Astrocyte (in vitro differentiated cells and primary cell): ENCODE measurements at places on chromosomes 5 and 9. TPM values are rescaled to one million over a fixed set of nuclear protein-coding genes. Genes with fewer than 3 reads are reported as not detected.
A peak's percentile ranks its signal among the peaks of the same experiment; 100 is the strongest.

GRCh38 chr9:25573281-25573680 is 105.0 kb downstream of the TUSC1 start:
- H3K4me3 ChIP-seq: no peak overlapping the region
- H3K36me3 ChIP-seq: no peaks in the 10 kb centered on the region

DNA sequence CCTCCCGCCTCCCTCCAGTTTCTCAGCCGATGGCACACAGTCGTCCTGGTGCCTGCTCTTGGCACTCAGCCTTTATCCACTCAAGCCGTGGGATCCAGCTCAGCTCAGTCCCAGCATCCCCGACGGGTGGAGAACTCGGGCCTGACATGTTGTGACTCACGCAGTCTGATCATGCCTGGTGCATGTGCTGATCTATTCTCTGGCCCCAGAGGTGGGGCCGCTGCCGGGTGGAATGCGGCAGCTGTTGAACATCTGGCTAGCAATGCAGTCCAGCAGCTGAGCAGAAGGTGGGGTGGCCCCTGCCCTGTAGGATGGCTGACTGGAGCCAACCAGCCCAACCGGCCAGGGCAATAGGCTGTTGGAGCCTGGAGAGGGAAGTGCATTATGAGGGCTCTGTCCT is 1.7 kb upstream of the AIF1L start:
- DNase-seq: no peak
- H3K27me3 ChIP-seq: peaks cover 23% of the 10 kb centered on the region
- peaks cover 8% of the 10 kb centered on the region for H3K4me1 ChIP-seq
- no peak overlapping the region for H3K27ac ChIP-seq
- no peaks in the 10 kb centered on the region for H3K36me3 ChIP-seq

DNA sequence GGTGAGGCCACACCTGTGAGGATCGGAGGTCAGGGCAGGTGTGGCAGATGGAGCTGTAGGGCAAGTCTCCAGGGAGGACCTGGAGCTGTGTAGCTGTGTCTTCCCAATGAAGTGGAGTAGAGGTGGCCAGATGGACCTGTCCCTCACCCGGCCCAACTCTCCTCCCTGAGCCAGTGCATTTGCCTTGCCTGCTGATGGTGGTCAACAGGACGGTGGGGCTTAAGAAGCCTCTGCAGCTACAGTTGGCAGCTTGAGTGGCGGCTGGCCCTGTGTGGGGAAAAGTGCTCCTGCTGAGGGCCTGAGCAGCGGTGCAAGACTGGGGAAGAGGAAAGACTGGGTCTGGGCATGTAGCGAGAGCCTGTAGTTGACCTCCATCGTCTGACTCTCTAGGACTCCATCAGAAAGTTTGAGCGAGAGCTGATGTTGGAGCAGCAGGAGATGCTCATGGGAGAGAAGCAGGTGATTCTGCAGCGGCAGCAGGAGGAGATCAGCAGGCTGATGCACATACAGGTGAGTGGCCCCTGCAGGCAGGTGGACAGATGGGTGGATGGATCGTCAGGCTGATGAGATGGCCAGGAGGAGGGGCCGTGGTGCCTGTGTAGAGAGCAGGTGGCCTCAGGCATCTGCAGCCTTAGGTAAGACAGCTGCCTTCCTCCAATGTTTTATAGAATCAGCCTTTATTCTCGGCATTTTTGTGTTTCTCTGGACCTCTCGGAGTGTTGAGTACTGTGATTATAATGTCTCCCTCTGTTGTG is 24.9 kb downstream of the PITX1 start:
- no peaks in the 10 kb centered on the region for H3K36me3 ChIP-seq
- H3K27ac ChIP-seq: no peak overlapping the region

GRCh38 chr9:117882171-117882570 is 178.0 kb downstream of the TLR4 start:
- H3K27me3 ChIP-seq: no peaks in the 10 kb centered on the region
- H3K27ac ChIP-seq: no peak overlapping the region
- H3K36me3 ChIP-seq: no peaks in the 10 kb centered on the region
- no peak overlapping the region for H3K4me3 ChIP-seq

DNA sequence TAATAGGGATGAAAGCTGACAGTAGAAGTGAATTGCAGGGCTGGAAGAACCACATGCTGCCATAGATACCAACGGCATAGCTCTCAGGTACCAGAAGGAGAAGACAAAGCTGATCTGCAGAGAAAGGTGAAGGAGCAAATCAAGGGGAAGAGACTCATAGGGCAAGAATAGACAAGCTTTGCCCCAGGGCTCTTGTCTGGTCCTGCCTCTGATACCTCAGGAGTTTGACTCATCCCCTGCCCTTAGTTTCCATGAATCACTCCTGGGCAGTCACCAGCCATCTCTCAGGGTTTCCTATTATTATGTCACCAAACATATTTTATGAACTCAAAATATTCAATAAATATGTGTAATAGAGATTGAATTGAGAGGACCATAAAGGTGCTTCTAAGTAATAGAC is 800.9 kb downstream of the DNAH5 start:
- H3K27ac ChIP-seq: no peak overlapping the region
- no peak for DNase-seq
- no peaks in the 10 kb centered on the region for H3K27me3 ChIP-seq
- H3K4me3 ChIP-seq: no peak overlapping the region
- no peaks in the 10 kb centered on the region for H3K4me1 ChIP-seq

DNA sequence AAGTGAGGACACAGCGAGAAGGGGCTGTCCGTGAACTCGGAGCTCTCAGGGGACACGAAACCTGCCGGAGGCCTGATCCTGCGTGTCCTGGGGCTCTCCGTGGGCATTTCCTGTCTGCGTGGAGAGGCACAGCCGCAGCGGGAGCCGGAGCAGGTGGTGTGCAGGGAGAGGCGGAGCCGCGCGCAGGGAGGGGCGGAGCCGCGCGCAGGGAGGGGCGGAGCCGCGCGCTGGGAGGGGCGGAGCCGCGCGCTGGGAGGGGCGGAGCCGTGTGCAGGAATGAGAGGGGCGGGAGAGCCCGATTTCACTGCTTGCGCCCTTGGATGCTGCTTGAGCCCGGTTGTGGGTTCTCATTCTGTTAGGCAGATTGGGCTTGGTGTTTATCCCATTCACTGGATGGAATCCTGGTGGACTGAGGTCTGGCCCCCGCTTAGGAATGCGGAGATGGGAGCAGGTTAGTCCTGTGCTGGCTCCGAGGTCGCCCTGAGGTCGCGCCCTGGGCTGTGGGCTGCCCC is 26.7 kb downstream of the NDUFS6 start:
- H3K36me3 ChIP-seq: peaks cover 2% of the 10 kb centered on the region
- no peak overlapping the region for H3K27ac ChIP-seq
- H3K4me1 ChIP-seq: no peaks in the 10 kb centered on the region
- no peak for DNase-seq

GRCh38 chr9:3906437-3907213 is 380.8 kb upstream of the RFX3 start:
- H3K27me3 ChIP-seq: no peaks in the 10 kb centered on the region
- no peak overlapping the region for H3K4me3 ChIP-seq
- peaks cover 3% of the 10 kb centered on the region for H3K36me3 ChIP-seq
- peak; percentile 97 for DNase-seq

DNA sequence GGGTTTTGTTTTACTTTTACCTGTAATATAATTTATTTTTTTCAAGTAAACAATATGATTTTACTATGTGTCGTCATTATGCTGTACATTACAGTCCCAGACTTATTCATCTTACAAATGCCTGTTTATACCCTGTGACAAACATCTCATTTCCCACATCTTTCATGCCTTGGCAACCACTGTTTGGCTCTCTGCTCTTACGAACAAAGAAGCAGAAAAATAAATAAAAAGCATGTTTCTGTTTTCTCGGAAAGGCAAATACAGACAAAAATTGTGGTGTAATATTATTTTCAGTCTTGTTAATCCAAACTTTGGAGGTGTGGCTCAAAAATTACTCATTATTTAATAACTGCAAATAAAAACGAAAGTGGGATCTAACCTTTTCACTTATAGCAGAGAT is 393.0 kb downstream of the CDH12 start:
- no peak overlapping the region for H3K27ac ChIP-seq
- no peak overlapping the region for H3K4me3 ChIP-seq
- no peaks in the 10 kb centered on the region for H3K27me3 ChIP-seq
- H3K36me3 ChIP-seq: no peaks in the 10 kb centered on the region

DNA sequence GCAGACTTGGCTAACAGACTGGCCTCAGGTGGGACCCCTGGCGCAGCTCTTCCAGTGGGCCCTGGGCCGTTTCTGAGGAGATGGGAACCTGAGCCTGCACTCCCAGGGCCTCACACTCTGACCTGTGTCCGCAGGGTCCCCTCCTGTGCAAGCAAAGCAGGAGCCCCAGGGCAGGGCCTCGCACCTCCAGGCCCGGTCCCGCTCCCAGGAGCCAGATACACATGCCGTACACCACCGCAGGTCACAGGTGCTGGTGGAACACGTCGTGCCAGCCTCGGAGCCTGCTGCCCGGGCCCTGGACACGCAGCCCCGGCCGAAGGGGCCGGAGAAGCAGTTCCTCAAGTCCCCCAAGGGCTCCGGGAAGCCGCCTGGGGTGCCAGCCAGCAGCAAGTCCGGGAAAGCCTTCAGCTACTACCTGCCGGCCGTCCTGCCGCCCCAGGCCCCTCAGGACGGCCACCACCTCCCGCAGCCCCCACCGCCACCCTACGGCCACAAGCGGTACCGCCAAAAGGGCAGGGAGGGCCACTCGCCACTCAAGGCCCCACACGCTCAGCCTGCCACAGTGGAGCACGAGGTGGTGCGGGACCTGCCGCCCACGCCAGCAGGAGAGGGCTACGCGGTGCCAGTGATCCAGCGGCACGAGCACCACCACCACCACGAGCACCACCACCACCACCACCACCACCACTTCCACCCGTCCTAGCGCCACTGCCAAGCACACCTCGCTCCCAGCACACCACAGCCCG is 29.2 kb downstream of the NKD2 start:
- peaks cover 2% of the 10 kb centered on the region for H3K27me3 ChIP-seq
- no peaks in the 10 kb centered on the region for H3K4me1 ChIP-seq
- no peaks in the 10 kb centered on the region for H3K36me3 ChIP-seq
- no peak overlapping the region for H3K4me3 ChIP-seq

DNA sequence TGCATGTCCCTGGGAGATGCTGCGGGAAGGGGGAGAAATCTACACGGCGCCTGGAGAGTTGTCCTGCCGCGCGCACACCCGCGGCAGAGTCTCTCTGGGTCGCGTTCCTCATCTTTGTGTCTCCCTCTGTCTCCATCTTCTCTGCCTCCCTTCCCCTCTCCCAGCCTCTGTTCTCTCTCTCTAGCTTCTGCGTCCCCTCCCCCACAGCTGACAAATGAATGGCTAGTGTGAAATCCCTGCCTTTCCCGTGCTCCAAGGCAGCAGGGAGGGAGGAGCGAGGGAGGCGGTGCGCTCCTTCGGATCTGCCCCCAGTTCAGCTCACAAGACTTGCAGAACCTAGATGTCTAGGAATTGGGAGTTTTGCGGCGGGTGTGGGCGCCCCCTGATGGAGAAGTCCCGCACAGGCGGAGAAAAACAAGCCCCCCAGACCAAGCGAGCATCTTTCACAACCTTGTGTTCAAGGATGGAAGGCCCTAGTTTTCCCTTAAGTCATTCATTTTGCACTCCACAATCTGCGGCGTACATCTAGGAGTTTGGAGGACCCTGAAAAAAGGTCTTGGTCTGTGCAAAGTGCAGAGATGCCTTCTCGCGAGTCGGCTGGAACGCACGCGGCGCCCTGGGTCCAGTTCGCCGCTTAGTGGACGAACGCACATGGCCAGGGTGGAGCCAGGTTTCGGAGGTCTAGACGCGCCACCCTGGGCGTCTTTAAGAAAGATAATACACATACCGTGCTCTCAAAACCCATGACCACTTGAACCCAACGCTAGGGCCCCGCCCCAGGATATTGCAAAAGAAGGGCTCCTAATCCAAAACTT is 2.0 kb downstream of the VCAN start:
- peaks cover under 1% of the 10 kb centered on the region for H3K27me3 ChIP-seq
- peak overlapping the region; percentile 94 for H3K4me3 ChIP-seq
- peak; percentile 97 for DNase-seq
- peaks cover 3% of the 10 kb centered on the region for H3K36me3 ChIP-seq
- peaks cover 21% of the 10 kb centered on the region for H3K4me1 ChIP-seq

GRCh38 chr5:4023753-4024335 is 428.2 kb downstream of the IRX1 start:
- H3K4me3 ChIP-seq: no peak overlapping the region
- H3K36me3 ChIP-seq: no peaks in the 10 kb centered on the region
- no peak for DNase-seq
- H3K4me1 ChIP-seq: no peaks in the 10 kb centered on the region
- no peaks in the 10 kb centered on the region for H3K27me3 ChIP-seq

- DNase-seq: peak; percentile 64
- H3K27ac ChIP-seq: no peak overlapping the region
- H3K4me1 ChIP-seq: no peaks in the 10 kb centered on the region
- H3K27me3 ChIP-seq: no peaks in the 10 kb centered on the region
- no peak overlapping the region for H3K4me3 ChIP-seq
Measured at GRCh38 chr9:106588626-106589025, 274.3 kb upstream of the ZNF462 start.

GRCh38 chr9:90274725-90275124 is 367.9 kb downstream of the DIRAS2 start:
- H3K27me3 ChIP-seq: no peaks in the 10 kb centered on the region
- H3K27ac ChIP-seq: no peak overlapping the region
- H3K4me1 ChIP-seq: no peaks in the 10 kb centered on the region
- no peaks in the 10 kb centered on the region for H3K36me3 ChIP-seq
- DNase-seq: no peak
- H3K4me3 ChIP-seq: no peak overlapping the region

GRCh38 chr5:39469777-39470415 is 45.1 kb upstream of the DAB2 start:
- peaks cover 16% of the 10 kb centered on the region for H3K4me1 ChIP-seq
- no peak overlapping the region for H3K4me3 ChIP-seq
- no peak overlapping the region for H3K27ac ChIP-seq
- DNase-seq: no peak
- H3K27me3 ChIP-seq: no peaks in the 10 kb centered on the region

- no peaks in the 10 kb centered on the region for H3K27me3 ChIP-seq
- no peaks in the 10 kb centered on the region for H3K36me3 ChIP-seq
- H3K4me1 ChIP-seq: no peaks in the 10 kb centered on the region
- no peak for DNase-seq
Measured at GRCh38 chr5:76169146-76169905, 86.1 kb downstream of the SV2C start.

- no peak overlapping the region for H3K27ac ChIP-seq
- no peak overlapping the region for H3K4me3 ChIP-seq
- no peak for DNase-seq
- H3K4me1 ChIP-seq: no peaks in the 10 kb centered on the region
- H3K36me3 ChIP-seq: no peaks in the 10 kb centered on the region
Measured at GRCh38 chr9:89786655-89787054, 181.8 kb downstream of the GADD45G start.

- H3K4me3 ChIP-seq: no peak overlapping the region
- no peak for DNase-seq
Measured at GRCh38 chr5:135598691-135599395, 20.1 kb upstream of the CXCL14 start.

Gene EIF4EBP3
- 2.4 and 3.6 TPM in 2 replicates for total RNA-seq

Gene IL11RA
- 22.2 and 28.0 TPM in 2 replicates for total RNA-seq

Gene AOPEP
- 73.2 and 75.3 TPM in 2 replicates for total RNA-seq

Gene PKN3
- total RNA-seq: 2.3 and 3.1 TPM in 2 replicates

Gene PCDHGB7
- 22.4 and 26.1 TPM in 2 replicates for total RNA-seq

Gene INSL4
- total RNA-seq: 0.11 TPM in 1 of 2 replicates, not detected in the other

Gene ASPN
- total RNA-seq: not detected in 2 replicates

Gene AK1
- total RNA-seq: 78.0 and 79.5 TPM in 2 replicates

Gene NPR2
- total RNA-seq: 24.6 and 26.1 TPM in 2 replicates

Gene F2R
- total RNA-seq: 285 and 331 TPM in 2 replicates

Gene KCNT1
- total RNA-seq: not detected in 2 replicates

Gene HSD17B3
- 0.26 TPM in 1 of 2 replicates, not detected in the other for total RNA-seq

Gene TOR2A
- total RNA-seq: 7.5 and 8.5 TPM in 2 replicates
